GM23338 (cell line): ENCODE measurements at places on chromosomes 2 and 18.

- no peak for DNase-seq
Observed at GRCh38 chr18:5817816-5818215, 77.5 kb downstream of the TMEM200C start.

DNA sequence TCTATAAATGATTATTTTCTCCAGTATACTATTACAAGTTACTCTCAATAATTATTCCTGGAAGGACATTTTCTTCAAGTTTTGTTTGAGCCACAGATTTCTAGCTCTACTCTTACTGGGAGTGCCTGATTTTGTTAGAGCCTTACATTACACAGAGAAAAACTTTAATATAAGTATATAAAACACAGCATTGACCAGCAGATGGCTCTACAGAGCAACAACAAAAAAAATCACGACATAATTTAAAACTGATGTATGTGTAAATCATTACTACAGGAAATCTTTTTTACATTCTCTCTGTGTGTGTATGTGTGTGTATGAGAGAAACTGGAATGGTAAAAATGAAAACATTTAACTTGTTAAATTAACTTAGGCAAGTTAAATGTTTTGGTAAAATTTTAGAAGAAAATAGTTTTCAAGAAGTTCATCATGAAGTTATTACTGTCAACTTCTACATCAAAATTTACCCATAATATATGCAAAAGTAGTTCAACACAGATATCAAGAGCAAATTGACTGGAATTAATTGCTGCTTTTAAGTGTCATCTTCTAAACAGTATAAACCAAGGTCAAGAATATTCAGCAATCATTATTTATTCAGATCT lies 103.3 kb downstream of the MDH1 start:
- peak; percentile 59 for DNase-seq

DNA sequence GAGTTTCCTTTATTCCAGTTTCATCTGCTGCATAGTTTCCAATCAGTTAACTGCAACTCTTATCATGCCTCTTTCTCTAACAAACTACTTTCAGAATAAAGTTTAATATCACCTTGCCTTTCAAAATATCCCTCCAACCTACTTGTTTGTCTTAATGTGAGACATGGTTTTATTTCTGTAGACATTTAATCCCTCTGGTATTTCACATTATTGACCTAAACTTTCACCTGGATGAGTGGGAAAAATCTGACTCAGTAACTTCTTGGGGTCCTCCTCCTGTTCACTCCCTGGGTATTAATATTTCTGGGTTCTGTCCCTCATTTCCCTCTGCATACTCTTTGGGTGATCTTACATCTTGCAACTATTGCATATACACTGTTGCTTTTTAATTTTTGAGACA lies 27.9 kb downstream of the MSH6 start:
- no peak for DNase-seq

DNA sequence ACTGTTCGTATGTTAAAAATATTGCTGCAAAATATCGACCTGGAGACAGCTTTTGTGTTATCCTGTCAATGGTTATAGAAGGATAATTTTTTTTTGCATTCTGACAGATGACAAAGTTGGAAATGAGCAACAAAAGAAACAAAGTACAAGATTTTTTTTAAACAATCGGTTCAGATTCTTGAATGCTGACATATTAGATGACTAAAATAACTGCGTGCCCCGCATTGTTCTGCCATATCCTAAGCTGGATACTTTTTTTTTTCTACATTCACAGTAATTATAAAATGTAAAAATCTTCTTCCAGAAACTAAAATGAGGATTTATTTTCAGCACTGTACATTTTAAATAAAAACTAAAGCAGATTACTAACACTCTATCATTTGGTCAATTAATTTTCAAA lies 67.1 kb downstream of the ABCG8 start:
- DNase-seq: no peak

DNA sequence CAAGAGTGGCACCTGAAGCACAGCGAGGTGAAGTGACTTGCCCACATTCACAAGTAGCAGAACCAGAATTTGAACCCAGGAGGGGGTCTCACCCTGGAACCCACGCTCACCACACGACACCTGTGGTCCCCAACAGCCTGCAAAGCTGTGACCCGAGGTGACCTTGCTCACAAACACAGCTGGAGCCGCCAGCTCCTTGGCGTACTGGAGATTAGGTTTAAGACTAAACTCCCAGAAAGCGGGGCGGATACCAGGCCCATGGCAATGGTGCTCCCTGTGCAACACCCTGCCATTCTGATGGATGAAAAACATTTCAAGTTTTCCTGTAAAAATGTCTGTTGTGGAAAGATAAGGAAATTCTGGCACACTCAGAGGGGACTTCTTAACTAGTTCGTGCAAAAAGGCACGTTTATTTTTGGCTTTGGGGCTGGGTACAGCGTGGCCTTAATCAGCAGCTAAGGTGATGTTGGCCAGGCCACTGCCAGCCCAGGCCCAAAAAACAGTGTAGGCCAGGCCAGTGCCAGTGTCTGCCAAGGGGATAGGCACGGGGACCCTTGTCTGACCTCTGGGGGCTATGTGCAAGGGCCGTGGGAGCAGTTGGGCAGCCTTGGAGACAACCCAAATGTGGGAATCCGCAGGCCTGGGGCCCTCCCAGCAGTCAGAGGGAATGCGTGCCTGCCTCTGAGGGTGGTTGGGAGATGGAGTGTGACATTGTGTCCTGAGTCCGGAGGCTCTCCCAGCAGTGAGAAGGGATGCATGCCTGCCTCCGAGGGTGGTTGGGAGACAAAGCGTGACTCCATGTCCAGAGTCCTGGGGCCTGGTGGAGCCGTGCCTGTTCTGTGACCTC lies 185.0 kb upstream of the HS6ST1 start:
- DNase-seq: no peak
